DMS79 treated with DMSO at 0.1 percent for 48 hours (cell line): ENCODE measurements at places on chromosomes 11 and 22.
A peak's percentile ranks its signal among the peaks of the same experiment; 100 is the strongest.

GRCh38 chr11:17783878-17784277 is 49.3 kb downstream of the KCNC1 start:
- no peak for DNase-seq

GRCh38 chr11:58829786-58830185 is 14.7 kb downstream of the GLYATL2 start:
- no peak for DNase-seq

DNA sequence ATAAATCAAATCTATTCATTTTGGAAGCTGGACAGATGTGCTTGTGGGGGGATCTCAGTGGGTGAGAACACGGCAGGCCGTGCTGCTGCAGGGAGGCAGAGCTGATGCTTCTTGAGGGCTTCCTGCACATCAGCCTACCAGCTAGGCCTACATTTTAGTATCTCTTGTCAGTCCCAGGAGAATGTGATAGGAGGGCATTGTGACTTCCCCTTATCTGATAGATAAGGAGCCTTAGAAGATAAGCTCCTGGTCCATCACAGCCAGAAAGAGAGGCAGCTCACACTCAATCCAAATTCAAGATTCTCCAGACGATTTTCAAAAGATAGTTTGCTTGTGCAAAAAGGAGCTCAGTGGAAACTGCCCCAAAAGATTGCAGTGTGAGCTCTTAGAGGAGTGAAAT is 89.0 kb downstream of the SHANK2 start:
- no peak for DNase-seq

DNA sequence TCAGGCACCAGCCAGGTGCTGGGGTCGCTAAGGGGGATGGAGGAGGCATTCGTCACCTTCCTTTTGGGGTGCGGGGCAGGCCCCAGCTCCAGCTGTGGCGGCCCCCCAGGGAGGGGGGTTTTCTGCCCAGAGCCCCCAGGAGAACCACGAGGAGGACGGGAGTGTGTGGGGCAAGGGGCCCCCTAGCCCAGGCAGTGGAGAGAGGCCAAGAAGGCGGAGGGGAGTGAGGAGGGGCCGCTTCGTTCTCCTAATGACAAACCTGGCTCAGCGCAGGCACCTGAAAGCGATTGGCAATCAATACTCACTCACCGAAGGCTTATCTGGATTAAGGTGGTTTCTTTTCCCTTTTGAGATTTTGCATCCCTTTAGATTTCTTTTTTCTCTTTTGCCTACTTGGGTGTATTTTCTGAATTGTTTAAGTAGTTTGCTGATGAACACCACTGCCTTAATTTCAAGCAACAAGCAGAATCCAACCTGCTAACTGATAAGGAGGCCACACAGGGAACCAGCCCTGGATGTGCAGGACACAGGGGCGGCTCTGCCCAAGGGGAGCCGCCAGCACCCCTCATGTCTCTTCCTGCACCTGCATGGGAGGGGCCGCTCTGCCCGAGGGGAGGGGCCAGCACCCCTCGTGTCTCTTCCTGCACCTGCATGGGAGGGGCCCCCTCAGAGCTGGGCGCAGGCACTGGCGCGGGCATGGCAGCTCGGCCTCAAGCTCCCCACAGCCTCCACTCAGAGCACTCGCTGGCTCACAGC is 122.3 kb downstream of the BRD1 start:
- DNase-seq = no peak

DNA sequence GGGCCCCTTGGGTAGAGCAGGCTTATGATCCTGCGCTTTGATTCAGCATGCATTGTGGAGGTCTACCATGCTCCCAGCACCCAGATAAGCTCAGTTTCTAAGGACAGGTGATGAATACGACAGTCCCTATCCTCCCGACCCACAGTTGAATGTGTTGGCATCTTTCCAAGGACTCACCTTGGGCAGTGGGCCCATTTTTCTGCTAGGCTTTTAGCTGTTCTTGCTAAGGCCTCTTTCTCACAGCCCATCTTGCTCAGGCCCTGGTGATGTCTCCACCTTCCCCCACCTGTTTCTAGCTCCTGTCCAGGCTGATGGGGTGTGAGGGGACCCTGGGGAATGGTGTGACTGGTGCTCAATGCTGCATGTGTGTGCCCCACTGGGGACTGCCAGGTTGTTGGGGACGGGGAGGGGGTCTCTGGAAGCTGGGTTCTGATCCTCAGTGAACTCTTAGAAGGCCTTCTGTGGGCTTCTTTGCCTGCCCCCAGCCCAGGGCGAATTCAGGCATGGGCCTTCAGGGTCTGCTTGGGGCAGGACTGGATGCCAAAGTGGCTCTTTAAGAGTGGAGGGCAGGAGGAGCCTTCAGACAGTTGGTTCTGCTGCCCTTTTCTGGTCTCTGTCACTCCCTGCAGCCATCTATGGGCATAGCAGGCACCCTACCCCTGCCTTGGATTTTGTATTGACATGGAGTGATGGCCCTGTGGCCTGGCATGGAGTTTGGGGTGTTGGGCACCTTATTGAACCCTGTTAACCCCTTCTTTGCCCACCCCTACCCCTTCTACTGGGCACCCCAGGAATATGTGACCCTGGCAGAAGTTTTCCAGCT is 33.1 kb downstream of the PHLDB1 start:
- peak; percentile 37 for DNase-seq

- DNase-seq = no peak
These were observed 3.8 kb upstream of the FDX1 start for GRCh38 chr11:110425751-110426545.

GRCh38 chr22:42857845-42858481 is 890 bp upstream of the ARFGAP3 start:
- DNase-seq = no peak
